Activated effector memory CD4-positive, alpha-beta T cell treated with anti-CD3 and anti-CD28 coated beads, Interleukin-2, amount 50 U/mL, for 16 hours (primary cell): ENCODE measurements at places on chromosomes 7 and 10.

GRCh38 chr10:44356139-44357022 is 28.5 kb downstream of the CXCL12 start:
- no peak for DNase-seq

DNA sequence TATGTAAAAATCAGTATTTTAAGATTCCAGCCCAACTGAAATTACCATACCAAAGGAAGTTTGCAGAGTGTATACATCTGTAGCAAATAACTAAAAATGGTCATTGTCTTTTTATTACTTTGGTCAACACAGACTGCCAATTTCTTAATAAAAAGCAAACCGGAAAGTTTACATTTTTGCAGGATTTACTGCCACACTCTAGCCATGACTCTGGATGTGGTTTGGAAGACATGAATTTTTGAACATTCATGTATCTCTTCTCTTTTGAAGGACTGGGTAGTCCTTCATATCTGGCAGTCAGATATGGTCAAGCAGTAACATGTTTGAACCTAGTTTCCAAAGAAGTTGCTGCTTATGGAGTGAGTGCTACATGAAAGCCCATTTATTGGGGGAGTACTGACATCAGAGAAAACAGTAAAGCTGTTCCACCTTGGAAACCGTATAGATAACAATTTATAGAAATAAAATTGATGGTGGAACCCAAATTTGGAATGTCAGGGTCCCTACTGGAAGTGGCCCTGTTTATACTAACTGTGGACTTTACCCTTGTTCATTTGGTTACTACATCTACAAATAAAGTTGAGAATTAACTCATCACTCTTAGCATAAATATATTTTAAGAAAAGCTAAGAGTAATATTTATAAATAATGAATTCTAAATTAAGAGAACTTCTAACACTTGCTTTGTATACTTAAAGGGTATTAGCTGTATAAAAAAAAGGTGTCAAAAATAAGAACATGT is 84.6 kb downstream of the ZMYND11 start:
- DNase-seq, result no peak

- DNase-seq, result no peak
These were observed 52.0 kb downstream of the BAIAP2L1 start for GRCh38 chr7:98348726-98349474.

GRCh38 chr10:86779220-86780017 is 23.0 kb downstream of the BMPR1A start:
- DNase-seq, result no peak

DNA sequence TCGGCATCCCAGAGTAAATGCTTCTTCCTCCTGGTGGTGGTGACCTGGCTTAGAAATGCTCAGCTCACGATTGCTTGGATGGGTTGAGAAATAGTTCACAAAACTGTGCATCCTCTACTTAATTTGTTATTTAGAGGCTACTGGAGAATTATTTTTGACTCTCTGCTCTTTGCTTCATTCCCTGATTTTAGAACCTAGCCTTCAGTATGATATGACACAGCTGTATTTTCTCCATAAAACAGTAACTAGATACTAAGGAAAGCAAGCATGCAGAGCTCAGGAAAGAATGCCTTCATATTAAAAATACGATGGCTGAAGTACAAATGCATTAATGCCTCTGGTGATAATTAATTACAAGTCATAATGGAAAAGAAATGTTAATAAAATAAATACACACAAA is 602.0 kb upstream of the COBL start:
- DNase-seq, result no peak

GRCh38 chr7:157916946-157917640 is 580.3 kb downstream of the DNAJB6 start:
- no peak for DNase-seq

GRCh38 chr7:148882841-148883265 is 1.2 kb downstream of the EZH2 start:
- no peak for DNase-seq

DNA sequence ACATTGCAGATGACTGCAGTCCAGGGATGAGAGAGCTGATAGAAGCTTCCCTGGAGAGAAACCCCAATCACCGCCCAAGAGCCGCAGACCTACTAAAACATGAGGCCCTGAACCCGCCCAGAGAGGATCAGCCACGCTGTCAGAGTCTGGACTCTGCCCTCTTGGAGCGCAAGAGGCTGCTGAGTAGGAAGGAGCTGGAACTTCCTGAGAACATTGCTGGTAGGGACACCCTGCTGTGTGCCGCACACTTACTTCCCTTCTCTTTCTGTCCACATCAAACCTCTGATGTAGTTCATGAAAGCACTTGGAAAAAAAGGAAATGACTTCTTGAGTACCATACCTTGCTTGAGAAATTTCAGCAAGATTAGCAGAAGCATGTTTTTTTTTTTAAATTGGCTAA is 25.3 kb downstream of the MAP3K8 start:
- DNase-seq, result no peak

DNA sequence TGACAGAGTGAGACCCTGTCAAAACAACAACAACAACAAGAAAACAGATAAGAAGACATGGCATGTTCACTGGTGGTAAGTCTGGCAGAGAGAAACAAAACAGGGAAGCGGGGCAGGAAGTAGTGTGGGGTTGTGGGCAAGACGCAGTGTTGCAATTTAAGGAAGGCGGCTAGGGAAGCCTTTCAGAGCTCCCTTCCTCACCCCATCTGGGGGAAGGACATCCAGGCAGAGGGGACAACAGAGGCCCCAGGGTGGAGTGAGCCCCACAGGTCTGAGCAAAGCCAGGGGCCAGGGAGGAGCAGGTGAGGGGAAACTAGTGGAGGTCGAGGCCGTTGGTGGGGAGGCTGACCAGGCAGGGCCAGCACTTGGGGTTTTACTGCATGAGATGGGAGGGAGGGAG is 16.8 kb downstream of the LAT2 start:
- no peak for DNase-seq

GRCh38 chr10:114571316-114571999 is 86.6 kb downstream of the ABLIM1 start:
- DNase-seq, result no peak

GRCh38 chr7:18624459-18624858 is 128.9 kb downstream of the HDAC9 start:
- no peak for DNase-seq

DNA sequence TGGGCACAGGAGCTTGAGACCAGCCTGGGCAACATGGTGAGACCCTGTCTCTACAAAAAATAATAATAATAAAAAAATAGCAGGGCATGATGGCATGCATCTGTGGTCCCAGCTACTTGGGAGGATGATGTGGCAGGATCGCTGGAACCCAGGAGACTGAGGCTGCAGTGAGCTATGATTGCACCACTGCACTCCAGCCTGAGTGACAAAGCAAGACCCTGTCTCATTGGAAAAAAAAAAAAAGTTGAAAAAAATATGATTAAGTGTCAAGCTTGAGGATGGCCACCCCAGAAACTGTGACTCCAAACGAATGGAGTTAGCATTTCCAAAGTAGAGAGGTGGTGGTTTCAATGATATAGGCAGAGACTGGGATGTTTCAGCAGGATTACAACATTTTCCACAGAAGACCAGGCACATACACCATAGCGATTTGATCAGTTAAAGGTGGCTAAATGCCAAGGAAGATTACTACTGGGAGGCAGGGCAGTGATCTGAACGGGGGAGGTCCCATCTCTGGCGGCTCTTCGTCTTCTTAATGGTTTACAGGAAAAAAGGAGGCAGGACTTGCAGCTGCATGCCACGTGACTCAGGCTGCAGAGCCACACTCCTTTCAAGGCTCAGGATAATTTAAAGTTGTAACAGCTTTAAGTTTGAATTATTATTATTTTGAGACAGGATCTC is 250.6 kb upstream of the GALNT17 start:
- DNase-seq, result no peak

DNA sequence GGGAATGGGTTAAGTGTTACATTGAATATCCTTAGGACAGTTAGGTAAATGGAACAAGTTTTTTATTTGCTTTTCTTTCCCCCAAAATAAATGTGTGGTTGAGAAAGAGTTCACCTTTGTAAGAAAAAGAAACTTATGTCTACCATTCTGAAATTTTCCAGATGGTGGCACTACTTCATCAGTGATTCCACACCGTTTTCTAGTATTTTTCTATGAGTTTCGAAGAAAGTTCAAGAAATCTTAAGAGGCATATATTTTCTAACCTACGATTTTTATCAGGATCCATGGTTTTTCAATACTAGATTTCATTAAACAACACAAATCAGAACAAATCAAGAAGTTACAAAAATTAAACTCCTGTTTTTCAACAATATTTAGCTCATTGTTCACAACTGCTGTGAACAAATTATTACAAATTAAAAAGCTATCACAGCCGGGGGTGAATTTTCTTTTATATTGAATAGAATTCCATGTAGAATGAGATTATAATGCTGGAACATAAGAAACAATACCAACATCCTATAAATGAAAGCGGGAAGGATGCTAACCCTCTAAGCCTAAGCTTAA is 163.1 kb upstream of the NPVF start:
- no peak for DNase-seq

- DNase-seq, result no peak
These were observed 38.6 kb upstream of the MXI1 start for GRCh38 chr10:110168601-110169481.

- no peak for DNase-seq
These were observed 15.7 kb downstream of the UNCX start for GRCh38 chr7:1248143-1248915.

- no peak for DNase-seq
These were observed 15.6 kb downstream of the MDH2 start for GRCh38 chr7:76063525-76063924.

DNA sequence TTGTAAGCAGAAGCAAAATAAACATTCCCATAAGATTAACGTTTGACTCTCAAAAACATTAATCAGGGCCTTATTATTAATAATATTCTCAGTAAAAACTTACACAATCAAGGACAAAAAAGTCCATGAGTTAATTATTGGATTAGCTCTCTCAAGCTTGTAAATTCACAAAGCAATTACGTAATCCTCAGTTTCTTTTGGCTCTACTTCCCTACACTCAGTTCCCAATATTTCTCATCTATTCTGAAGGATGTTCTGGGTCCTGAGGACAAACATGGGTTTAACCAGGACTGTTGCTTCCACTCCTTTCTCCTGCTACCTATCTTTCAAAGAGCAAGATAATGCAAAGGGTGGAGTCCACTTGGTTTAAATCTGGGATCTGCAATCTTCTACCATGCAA is 15.1 kb downstream of the FBXL13 start:
- DNase-seq, result no peak

DNA sequence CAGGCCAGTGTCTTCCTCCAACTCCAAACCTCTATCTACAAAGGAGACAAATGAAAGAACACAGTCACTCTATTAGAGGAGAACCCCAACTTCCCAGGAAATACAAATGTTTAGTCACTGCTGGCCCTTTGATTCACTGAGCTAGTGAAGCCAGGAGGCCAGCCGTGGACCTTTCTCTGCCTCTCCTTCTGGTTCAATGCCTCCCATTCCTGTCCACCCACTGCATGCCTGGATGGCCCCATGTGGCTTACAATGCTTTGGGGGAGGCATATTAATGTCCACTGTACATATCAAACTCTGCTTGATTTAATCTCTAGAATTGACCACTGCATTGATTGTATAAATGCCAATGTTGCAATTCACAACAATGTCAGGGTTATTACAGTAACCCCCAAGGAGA is 687.3 kb downstream of the KCNMA1 start:
- DNase-seq, result no peak

DNA sequence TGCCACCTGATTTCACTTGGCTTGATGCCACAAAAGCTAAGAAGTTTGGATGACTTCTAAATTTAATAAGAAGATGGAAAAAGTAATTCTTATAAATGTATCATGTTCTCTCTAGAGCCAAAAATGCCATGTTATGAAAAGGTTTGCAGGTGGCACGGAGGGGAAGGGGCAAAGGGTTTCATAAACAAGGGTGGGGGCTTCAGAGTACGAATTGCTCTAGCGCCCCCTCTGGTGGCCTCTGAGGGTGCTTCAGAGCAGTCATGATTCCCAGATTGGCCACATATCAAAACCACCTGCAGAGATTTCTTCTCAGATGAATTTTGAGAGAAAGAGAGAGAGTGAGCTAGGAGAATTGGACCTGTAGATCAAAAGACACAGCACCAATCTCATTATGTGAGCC is 208.6 kb upstream of the YAE1 start:
- DNase-seq, result no peak

DNA sequence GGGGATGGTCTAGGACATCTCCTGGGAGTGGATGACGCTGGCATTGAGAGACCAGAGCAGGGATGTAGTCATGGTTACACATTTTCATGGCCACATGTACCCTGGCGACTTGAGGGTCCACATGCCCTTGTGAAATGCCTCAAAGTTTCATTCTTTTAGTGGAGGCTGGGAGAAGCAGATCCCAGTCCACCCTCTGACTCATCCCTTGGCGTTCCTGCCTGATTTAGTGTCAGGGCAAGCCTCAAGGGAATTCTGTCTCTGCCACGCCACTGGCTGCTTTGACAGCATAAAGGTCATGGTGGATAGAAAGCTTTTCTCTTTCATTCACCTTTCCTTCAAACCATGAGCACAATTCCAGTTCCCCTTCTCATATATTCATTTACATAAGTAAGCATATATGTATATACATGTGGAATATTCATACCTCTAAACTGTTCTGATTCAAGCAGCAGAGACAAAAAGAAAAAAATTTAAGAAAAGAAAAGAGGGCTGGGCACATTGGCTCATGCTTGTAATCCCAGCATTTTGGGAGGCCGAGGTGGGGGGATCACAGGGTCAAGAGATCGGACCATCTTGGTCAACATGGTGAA is 21.8 kb upstream of the KIF5B start:
- DNase-seq, result no peak

DNA sequence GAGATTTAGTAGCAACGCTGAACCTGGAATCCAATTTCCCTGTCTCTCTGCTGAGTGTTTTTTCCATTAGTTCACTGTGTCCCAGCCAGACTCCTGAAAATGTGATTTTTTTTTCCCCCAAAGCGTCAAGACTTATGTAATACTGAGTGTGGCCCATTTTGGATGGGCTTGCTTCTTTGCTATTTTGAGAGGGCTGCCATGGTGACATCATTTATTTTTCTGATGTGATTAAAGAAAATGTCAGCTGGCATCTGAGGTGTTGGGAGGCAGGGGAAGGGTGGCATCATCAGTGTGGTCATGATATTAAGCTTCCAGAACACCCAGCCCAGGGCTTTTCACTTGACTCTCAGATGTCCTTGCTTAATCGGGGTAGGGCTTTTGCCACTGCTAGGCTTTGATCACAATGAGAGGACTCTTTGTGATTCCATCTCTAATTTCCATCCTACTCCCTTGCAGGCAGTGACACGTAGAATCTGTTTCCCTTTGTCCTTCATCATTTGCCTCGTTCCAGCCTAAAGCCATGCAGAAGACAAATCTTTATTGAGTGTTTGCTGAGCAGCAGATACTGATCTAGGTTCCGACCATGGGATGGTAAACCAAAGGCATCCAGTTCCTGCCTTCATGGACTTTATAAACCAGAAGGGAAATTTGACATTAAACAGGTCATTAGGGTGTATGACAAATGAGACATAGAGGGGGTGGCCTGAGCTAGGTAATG is 7.4 kb downstream of the ZNF365 start:
- DNase-seq, result no peak

- peak; percentile 64 for DNase-seq
These were observed 27.3 kb upstream of the IFRD1 start for GRCh38 chr7:112422842-112423496.

- no peak for DNase-seq
These were observed at the start of gene LBX1 for GRCh38 chr10:101229266-101230182. Gene LBX1 (minus strand): TSS chr10:101229463. CDS start chr10:101228815, 648 bp downstream.

GRCh38 chr7:41030673-41031072 is 672.2 kb downstream of the INHBA start:
- no peak for DNase-seq

- peak; percentile 53 for DNase-seq
These were observed 103.6 kb downstream of the ARHGAP22 start for GRCh38 chr10:48501226-48501625.
